ENCODE measurements at places on chromosomes 1 and 21.

DNA sequence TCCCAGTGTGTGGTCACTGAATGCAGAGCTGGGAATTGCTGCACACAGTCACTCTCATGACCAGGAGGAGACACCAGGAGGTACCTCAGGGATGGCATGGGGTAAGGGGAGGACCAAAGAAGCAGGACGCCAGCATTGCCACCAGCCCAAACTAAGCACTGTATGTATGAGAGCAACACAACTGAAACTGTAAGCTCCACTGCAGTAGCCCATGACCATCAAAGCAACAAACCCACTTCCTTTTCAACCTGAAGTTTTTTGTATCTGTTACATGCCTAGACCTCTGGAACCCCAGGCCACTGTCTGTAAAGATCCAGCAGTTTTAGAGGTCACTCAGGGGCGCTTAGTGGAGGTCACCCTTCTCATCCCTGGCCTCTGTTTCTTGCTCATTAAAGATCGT, 164.3 kb downstream of the SETD4 start:
- DNase-seq = no peak

- no peak for DNase-seq
Measured at GRCh38 chr1:7426780-7427604, 344.1 kb upstream of the VAMP3 start.

DNA sequence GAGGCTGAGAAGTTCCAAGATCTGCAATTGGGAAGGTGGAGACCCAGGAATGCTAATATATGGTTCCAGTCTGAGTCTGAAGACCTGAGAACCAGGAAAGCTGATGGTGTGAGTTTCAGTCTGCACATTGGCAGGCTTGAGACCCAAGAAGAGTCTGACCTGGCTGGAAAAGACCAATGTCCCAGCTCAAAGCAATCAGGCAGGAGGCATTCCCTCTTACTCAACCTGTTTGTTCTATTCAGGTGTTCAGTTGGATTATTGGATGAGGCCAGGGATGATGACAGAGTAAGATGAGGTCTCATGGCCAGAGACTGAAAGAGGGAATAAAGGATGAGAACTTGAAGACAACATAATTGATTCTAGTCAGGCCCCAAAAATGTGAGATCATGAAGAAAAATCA, 50.1 kb downstream of the SPATA46 start:
- DNase-seq = no peak

- no peak for DNase-seq
Measured at GRCh38 chr1:193256019-193256418, 69.6 kb upstream of the B3GALT2 start.

GRCh38 chr1:230390371-230390770, 35.8 kb downstream of the PGBD5 start:
- no peak for DNase-seq

GRCh38 chr1:66443793-66444192, 90.2 kb upstream of the SGIP1 start:
- DNase-seq = no peak

DNA sequence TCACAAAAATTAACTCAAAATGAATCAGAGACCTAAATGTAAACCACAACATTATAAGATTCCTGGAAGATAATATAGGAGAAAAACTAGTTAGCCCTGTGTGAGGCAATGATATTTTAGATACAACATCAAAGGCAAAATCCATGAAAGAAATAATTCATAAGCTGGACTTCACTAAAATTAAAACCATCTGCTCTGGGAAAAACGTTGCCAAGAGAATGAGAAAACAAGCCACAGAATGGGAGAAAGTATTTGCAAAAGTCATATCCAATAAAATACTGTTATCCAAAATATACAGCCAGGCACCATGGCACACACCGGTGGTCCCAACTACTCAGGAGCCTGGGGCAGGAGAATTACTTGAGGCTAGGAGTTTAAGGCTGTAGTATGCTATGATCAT, 70.3 kb downstream of the SYF2 start:
- DNase-seq = no peak

DNA sequence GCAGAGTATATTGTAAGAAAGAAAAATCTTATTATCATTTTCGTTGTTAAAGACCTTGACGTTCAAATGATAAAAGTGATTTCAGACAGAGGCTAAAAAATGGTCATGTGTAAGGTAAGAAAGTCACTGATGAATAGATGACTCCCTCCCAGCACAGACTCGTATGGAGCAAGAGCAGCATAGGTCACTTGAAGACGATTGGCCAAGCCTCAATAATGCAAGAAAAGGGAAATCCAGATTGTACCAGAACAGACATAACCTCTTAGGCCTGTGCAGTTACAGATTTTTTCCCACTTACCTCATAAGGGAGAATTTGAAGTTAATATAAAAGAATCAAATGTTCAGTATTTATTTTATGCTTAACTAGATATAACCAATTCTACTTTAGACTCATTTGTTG, 16.3 kb upstream of the OLFML2B start:
- no peak for DNase-seq

DNA sequence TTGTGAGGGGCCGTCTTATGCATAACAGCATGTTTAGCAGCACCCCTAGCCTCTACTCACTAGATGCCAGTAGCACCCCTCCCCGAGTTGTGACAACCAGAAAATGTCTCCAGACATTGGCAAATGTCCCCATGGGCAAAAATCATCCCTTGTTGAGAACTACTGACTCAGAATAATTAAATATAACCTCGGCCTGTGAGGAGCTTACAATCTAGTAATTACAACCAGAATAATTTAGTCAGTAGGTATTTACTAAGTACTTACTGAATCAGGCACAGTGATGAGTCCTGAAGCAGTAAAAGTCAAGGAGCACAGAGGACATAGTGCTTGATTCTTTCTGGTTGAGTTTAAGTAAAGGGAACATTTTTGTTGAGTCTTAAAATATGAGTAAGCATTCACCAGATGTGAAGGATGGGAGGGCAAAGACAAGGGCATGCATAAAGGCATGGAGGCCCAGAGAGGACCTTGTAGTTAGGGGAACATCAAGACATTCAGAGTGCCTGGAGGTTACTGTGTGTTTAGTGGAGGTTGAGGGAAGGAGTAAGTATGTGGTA, 44.1 kb upstream of the KCNQ4 start:
- DNase-seq = no peak

DNA sequence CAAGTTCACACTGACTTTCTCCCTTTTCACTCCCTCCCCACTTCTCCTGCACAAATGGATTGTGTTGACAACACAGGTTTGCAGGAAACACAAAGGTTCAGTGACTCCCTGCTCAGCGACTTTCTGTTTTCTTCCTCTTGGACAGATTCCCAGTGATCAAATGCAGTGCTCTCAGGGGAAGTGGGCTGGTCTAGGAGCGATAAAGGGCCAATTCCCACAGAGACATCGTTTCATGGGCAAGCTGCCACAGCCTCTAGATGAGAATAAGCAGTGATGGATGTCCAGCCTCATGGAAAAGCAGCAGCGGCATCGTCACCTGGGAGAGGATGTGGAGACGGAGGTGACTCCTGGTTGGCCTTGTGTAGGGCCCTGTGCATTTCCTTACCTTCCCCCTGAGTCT, 30.6 kb downstream of the FYB2 start:
- peak; percentile 73 for DNase-seq

DNA sequence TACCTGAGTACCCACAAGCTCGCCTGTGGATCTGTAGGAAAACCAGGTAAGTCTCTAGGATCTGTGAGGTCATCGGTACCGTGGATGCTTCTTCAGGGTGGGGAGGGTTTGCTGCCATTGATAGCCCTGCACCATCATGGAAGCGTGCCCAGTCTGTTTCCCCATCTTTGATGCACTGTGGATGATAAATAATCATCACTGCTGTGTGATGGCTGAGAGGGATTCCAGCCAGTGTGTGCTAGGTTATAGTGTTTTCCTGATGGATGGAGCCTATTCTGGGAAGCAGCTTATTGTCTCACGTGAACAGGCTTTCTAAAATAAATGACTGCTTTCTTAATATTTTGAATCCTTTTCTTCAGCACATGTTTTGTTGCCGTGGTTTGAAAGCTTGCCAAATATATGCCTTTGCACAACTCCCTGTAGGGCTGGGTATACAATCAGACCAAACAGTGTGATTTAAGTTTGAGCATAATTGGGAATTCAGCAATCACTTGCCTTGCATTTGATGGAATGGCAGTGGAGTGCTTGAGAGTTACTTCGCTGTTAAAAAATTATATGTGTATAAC, 113.8 kb downstream of the CAMTA1 start:
- DNase-seq = no peak

GRCh38 chr1:11285883-11286734, 13.1 kb downstream of the UBIAD1 start:
- no peak for DNase-seq

DNA sequence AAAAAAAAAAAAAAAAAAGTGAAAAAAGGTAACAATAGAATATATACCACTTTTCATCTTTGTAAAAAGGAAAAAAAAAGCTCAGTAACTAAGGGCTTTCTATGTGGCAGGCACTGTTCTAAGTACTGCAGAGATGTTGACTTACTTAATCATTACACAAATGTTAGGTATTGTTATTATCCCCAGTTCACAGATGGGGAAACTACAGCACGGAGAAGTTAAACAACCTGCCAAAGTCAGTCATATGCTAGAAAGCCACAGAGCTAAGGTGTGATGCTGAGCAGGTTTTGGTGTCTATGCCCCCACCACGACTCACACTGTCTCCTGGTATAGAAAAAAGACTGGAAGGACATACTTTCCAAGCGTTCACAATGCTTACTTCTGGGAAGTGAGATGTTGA, 6.6 kb upstream of the PNRC2 start:
- DNase-seq = no peak

GRCh38 chr1:66334318-66334717, 199.6 kb upstream of the SGIP1 start:
- no peak for DNase-seq

DNA sequence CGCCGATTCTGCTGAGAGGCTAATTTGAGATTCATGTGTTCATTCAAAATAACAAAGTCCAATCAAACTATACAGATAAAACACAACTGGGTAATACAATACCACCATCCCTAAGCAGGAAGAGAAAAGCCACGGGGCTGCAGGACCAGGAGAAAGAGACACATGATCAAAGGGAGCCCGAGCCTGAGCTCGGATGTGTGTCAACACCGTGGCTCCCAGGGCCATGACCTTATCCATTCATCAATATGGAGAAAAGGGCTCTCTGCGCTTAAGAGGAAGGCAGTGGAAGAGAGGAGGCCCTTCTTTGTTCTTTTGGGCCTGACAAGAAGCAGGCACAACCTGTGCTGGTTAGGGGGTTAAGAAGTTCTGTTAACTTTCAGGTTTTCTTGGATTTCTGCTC, 56.7 kb downstream of the HUNK start:
- DNase-seq = no peak

DNA sequence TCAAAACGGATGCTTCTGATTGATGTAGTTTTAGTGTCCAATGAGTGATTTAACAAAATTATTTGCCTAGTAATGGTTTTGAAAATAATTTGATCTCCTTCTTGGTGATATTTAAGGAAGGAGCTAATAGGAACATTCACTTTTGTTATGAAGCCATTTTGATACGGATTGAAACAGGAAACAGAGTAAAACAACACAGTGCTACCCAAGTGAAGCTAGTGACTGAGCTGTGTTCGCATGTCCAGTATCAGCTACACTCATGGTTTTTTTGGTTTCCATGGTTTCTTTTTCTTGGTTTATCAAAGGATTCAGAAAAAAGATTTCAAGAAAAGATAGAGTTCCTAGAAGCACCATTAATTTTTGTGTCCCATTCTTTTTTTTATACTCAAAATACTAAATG, 40.1 kb upstream of the PLEKHO1 start:
- no peak for DNase-seq

- no peak for DNase-seq
Measured at GRCh38 chr1:66439031-66439740, 94.8 kb upstream of the SGIP1 start.

DNA sequence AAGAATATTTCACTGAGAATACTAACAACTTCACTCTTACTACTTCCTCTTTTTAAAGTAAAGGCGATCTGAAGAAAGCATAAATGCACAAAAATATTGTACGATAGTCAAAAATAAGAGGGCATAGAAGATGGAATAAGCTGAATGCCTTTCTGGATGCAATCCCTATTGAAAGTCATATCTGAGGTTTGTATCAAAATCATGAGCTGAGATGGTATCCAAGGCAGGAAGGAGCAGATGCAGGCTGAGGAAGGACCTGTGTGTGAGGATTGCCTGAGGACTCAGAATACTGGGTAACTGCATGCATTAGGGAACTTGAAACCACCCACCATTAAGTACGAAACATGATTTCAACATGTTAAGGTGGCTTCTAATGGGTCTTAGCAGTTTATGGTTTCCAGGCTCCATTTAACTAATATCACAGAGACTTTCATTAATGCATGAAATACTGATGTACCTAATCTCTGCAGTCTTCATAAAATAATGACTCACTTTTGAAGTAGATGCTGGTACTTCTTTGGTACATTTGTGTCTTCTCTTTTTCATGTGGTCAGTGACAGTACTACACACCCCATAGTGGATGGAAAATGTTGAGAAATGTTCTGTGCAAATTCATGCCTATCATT, 29.6 kb upstream of the RGS1 start:
- DNase-seq = no peak

DNA sequence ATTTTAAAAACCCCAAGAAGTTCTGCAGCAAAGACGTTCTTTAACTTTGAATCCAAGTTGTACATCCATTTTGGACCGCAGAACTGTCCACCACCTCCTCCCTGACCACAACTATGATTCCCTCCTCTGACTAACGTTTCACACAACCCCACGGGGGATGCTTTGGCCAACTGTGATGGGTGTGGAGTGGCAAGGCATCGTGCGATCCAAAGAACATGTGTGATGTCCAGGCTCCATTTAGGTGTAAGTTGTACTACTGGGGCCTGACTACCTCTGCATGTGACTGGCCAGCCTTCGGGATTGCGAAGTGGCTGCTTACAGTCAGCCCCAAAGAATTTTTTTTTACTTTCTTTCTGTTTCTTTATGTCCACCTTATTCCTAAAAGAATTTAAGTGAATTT, 6.7 kb downstream of the KCNJ15 start:
- no peak for DNase-seq

Measured in thyroid gland (tissue), 4 donors.